ENCODE measurements at places on chromosomes 2 and 18. TPM values are rescaled to one million over a fixed set of nuclear protein-coding genes. Genes with fewer than 3 reads are reported as not detected.
A peak's percentile ranks its signal among the peaks of the same experiment; 100 is the strongest.

Gene AQP12A
- total RNA-seq: not detected

Gene INO80C
- total RNA-seq: 13.5 TPM

Gene PJVK
- total RNA-seq: 3.9 TPM

Gene RND3
- 3.0 TPM for total RNA-seq

Gene PASK
- 8.5 TPM for total RNA-seq

Gene ACTG2
- 0.42 TPM for total RNA-seq

DNA sequence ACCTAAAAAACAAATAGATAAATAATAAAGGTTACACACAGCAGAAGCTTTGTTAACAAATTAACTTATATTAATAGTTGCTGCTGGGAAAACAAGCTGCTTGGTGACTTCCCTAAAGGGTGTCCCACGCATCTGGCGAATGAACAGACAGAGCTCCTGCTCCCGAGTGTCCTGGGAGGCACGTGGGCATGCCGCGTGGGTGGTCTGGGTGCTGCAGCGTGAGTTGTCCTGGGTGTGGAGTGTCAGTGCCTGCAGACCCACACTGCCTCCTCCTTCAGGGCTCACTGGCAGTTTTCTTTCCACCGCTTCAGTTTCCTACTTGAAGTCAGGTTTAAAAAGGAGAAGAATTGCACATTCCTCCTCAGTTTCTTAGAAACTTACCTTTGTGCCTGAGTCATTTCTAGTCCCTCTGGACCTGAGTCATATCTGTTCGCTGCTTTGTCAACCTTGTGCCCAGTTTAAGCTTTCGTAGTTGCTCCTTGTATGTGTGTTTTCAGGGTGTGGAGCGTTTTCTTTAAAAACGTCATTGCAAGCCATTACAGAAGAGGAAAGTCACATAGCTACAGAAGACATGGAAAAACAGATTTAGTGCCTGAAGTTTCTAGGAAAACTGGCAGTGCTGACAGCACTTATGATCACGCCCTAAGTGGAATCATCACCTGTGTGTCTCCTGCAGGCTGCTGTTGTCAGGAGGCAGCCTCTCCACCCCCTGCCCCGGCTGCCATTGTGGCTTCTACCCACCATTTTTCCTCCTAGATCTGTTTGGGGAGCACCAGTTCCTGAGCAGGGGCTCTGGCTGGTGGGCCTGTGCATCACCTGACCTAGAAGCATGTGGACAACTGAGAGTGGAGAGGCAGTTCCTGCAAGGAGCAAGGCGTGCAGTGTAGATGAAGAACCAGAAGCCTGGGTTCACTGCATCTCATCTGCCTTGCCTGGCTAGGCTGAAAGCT, 24.5 kb downstream of the IMPA2 start:
- no peak overlapping the region for H3K27ac ChIP-seq
- no peaks in the 10 kb centered on the region for H3K4me1 ChIP-seq
- no peak for DNase-seq
- no peaks in the 10 kb centered on the region for H3K27me3 ChIP-seq
- H3K4me3 ChIP-seq: no peak overlapping the region
- H3K36me3 ChIP-seq: no peaks in the 10 kb centered on the region

GRCh38 chr2:237165405-237166276, 80.0 kb downstream of the COPS8 start:
- no peaks in the 10 kb centered on the region for H3K27me3 ChIP-seq
- H3K36me3 ChIP-seq: no peaks in the 10 kb centered on the region
- H3K27ac ChIP-seq: no peak overlapping the region
- H3K4me3 ChIP-seq: no peak overlapping the region

- H3K4me1 ChIP-seq: peaks cover 18% of the 10 kb centered on the region
- no peaks in the 10 kb centered on the region for H3K36me3 ChIP-seq
- H3K27me3 ChIP-seq: no peaks in the 10 kb centered on the region
- DNase-seq: no peak
- H3K4me3 ChIP-seq: no peak overlapping the region
Observed at GRCh38 chr18:79503406-79503805, 107.7 kb downstream of the NFATC1 start.

GRCh38 chr18:36312806-36313395, 15.4 kb downstream of the FHOD3 start:
- no peak overlapping the region for H3K4me3 ChIP-seq
- no peaks in the 10 kb centered on the region for H3K27me3 ChIP-seq
- H3K4me1 ChIP-seq: peaks cover 78% of the 10 kb centered on the region
- no peaks in the 10 kb centered on the region for H3K36me3 ChIP-seq
- DNase-seq: no peak

GRCh38 chr2:12455661-12456060, 261.1 kb upstream of the TRIB2 start:
- no peak overlapping the region for H3K27ac ChIP-seq
- no peaks in the 10 kb centered on the region for H3K27me3 ChIP-seq
- no peaks in the 10 kb centered on the region for H3K36me3 ChIP-seq
- peak; percentile 81 for DNase-seq
- H3K4me1 ChIP-seq: peaks cover 17% of the 10 kb centered on the region

GRCh38 chr2:168490015-168490874, 34.2 kb downstream of the CERS6 start:
- no peak overlapping the region for H3K4me3 ChIP-seq
- H3K4me1 ChIP-seq: peaks cover 14% of the 10 kb centered on the region
- no peaks in the 10 kb centered on the region for H3K27me3 ChIP-seq
- DNase-seq: peak; percentile 47
- H3K27ac ChIP-seq: peak overlapping the region; percentile 47

- no peak overlapping the region for H3K27ac ChIP-seq
- peaks cover 69% of the 10 kb centered on the region for H3K27me3 ChIP-seq
- DNase-seq: peak; percentile 33
- no peaks in the 10 kb centered on the region for H3K36me3 ChIP-seq
- H3K4me3 ChIP-seq: no peak overlapping the region
Observed at GRCh38 chr2:201971531-201972228, 62.0 kb upstream of the FZD7 start.

DNA sequence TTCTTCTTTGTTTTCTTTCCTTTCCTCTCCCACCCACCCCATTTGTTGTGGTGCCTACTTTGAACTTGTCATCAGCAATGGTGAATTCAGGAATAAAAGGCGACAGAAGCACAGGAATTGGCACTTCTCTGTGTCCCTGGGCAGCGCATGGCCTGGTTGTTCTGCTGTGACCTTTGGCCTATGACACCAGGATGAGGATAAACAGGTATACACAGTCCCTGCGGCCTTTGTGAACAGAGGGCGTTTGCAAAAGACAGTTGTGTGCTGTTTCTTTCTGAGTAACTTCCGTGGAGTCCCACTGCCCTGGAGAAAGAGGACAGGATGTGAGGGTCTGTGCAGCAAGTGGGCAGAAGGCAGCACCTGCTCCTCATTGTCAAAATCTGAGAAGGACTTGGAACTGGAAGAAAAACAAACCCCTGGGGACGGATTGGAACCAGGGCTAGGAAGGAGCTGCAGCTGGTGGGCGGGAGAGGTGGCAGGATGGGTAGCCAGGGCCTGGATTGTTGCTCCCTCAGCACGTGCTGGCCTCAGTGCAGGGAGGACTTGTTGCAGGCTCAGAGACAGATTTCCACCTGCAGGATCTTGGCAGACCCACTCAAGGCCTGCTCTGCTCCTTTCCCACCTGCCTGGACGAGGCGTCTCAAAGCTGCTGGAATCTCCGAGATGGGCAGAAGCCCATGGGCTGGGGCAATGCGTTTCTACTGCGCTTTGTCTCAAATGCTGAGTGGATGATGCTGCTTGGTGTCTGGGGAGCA, 159.5 kb downstream of the ACKR3 start:
- no peak overlapping the region for H3K4me3 ChIP-seq
- H3K4me1 ChIP-seq: no peaks in the 10 kb centered on the region
- no peaks in the 10 kb centered on the region for H3K36me3 ChIP-seq
- DNase-seq: no peak
- no peak overlapping the region for H3K27ac ChIP-seq
- no peaks in the 10 kb centered on the region for H3K27me3 ChIP-seq

GRCh38 chr18:13374468-13375301, 156.1 kb downstream of the LDLRAD4 start:
- no peaks in the 10 kb centered on the region for H3K27me3 ChIP-seq
- peak; percentile 70 for DNase-seq
- H3K4me1 ChIP-seq: peaks cover 22% of the 10 kb centered on the region
- no peak overlapping the region for H3K27ac ChIP-seq
- H3K36me3 ChIP-seq: no peaks in the 10 kb centered on the region

GRCh38 chr2:73503992-73504570, 118.4 kb downstream of the ALMS1 start:
- H3K4me1 ChIP-seq: peaks cover 4% of the 10 kb centered on the region
- no peak overlapping the region for H3K27ac ChIP-seq
- no peak for DNase-seq
- H3K27me3 ChIP-seq: no peaks in the 10 kb centered on the region
- H3K4me3 ChIP-seq: no peak overlapping the region
